PC-3 (cell line): ENCODE measurements at places on chromosomes 4 and X. TPM values are rescaled to one million over a fixed set of nuclear protein-coding genes. Genes with fewer than 3 reads are reported as not detected.

Gene EMCN
- total RNA-seq, result not detected in 2 replicates

Gene SRPK3
- total RNA-seq, result 0.40 and 1.5 TPM in 2 replicates

Gene CLOCK
- 36.3 and 39.7 TPM in 2 replicates for total RNA-seq

Gene TMSB4X
- total RNA-seq, result 1,640 and 2,159 TPM in 2 replicates

Gene TCEAL6
- total RNA-seq, result not detected in 2 replicates

Gene CYLC1
- total RNA-seq, result not detected in 2 replicates

Gene HMX1
- total RNA-seq, result not detected in 2 replicates

Gene TMPRSS11F
- total RNA-seq, result not detected in 2 replicates

Gene F9
- total RNA-seq, result not detected in 2 replicates

Gene LPAR4
- 1.9 TPM in 1 of 2 replicates, not detected in the other for total RNA-seq

Gene PCDH7
- total RNA-seq, result 1.8 and 1.9 TPM in 2 replicates

Gene CENPI
- 28.9 and 34.7 TPM in 2 replicates for total RNA-seq

Gene HDAC6
- total RNA-seq, result 58.0 and 61.7 TPM in 2 replicates

Gene TENM3
- 0.87 and 5.4 TPM in 2 replicates for total RNA-seq

DNA sequence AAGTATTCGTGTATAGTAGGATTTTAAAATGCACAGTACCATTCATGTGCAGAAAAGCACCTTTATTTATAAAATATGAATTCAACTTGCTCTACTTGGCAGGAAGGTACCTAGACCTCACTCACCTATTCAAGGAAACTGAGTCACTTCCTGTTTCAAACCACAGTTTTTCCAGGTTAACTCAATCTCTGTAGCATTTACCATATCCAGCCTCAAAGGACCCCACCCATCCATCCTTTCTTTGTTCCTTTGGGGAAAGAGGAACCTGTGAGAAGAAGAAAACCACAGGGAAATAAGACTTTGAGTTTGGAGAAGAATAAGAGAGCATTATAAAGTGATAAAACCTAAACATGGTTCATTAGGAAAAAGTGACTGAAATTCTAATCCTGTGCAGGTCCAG lies 250.7 kb downstream of the CBR4 start:
- no peak for DNase-seq

GRCh38 chr4:35464964-35465528 lies 779.3 kb downstream of the ARAP2 start:
- no peak for DNase-seq

DNA sequence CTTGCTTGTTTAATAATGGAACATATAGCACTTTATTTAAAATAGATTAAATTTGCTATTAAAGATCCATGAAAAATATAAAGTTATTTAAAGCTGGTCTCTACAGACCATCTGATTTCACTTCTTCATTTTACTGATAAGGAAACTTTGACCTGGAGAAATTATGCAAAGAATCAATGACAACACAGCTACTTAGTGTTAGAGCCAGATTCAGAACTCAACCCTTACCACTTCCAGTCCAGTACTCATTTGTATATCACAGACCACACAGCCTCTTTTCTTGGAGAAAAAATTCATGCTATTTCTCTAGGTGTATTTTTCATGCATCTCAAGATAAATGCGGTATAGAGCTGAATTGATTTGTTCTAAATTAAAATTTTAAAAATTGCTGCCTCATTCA lies 34.0 kb downstream of the WDFY3 start:
- no peak for DNase-seq

GRCh38 chr4:95513022-95513421 lies 35.8 kb downstream of the UNC5C start:
- no peak for DNase-seq

DNA sequence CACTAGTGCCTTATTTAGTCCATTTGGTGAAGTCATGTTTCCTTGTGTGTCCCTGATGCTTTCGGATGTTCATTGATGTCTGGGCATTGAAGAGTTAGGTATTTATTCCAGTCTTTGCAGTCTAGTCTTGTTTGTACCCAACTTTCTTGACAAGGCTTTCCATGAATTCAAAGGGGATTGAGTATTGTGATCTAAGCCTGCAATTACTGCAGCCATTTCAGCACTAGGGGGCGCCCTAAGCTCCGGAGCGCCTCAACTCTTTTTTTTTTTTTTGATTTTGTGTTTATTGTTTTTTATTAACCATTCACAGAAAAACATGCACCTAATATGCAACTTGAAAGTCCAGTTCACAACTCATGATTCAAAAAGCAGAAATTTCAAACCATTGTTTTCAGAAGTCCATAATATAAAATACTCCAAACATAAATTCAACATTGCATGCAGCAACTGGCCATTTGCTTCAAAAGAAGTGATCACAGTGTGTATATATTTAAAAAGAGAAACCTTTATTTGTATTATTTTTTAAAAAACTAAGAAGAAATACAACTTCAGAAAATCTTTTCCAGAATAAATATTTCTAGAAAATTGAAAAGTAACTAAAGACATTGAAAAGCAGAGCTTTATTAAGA lies 59.2 kb downstream of the PTPN13 start:
- DNase-seq, result peak; percentile 34

- no peak for DNase-seq
Measured at GRCh38 chr4:39004758-39005157, 27.5 kb downstream of the TMEM156 start.

DNA sequence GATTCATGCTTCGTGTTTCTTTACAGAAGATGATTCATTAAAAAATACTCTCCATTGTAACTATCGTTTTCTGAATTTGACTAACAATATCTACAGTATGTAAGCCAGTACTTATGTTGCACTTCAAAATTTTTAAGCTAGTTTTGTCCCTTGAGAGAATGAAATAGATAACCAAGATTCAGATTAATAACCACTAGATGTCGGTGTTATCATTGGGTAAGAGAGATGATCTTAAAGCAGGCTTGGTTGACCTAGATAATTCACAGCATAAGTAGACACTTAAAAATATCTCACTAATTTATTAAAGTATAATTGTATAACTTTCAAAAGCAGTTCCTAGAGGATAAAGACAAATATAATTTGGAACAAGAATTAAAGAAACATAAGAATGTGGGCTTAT lies 430.9 kb downstream of the C4orf33 start:
- DNase-seq, result peak; percentile 37

DNA sequence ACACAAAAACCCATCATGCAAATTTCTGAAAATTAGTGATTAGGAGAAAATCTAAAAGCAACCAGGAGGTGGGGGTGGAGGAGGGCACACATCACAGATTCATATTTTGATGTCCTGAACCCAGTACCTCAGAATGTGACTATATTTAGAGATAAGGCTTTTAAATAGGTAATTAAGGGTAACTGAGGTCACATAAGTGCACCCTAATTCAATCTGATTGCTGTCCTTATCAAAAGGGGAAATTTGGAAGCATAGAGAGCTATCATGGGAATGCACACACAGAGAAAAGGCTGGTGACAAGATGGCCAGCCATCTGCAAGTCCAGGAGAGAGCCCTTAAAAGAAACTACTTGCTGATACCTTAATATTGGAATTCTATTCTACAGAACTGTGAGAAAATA lies 281.8 kb upstream of the UGT8 start:
- DNase-seq, result no peak

- DNase-seq, result no peak
Measured at GRCh38 chr4:151174784-151175183, 75.4 kb downstream of the RPS3A start.

DNA sequence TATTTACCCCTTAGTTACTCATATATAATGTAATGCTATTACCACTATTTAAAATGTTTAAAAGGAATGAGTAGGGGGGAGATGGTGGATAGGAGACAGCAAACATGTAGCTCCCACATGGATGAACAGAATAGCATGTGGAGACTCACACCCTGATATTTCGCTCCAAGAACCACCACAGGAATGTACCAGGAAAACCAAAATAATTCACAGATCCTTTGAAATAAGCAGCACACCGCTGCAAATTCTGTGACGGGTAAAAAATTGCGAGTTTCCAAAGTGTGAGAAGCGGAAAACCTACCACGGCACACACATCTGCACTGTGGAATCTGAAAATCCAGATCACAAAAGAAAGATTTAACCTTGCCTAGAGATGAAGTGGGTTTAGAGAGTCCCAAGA lies 428.2 kb downstream of the TLL1 start:
- no peak for DNase-seq

- no peak for DNase-seq
Measured at GRCh38 chr4:76943790-76944189, 5.8 kb upstream of the SEPTIN11 start.

- DNase-seq, result peak; percentile 39
Measured at GRCh38 chrX:109635146-109635545, 10.2 kb upstream of the KCNE5 start.

GRCh38 chrX:95622200-95622599 lies 1062.4 kb upstream of the DIAPH2 start:
- DNase-seq, result no peak

- DNase-seq, result no peak
Measured at GRCh38 chr4:35710343-35710742, 534.0 kb downstream of the ARAP2 start.

DNA sequence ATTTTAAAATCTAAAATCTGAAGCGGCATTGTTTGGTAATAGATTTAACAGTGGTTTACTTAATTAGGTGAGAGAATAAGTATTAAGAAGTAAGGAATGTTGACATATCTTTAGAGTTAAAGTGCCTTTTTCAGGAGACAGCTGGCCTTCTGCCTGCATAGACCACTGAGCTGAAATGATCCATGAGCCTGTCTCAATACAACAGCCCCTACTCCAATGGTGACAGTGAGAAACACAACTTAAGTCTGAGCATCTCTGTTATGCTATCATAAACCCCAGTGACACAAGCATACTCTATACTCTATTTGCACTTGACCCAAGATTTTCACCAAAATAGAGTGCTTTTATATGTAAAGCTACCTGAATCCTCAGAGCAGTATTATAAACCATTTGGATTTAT lies 137.9 kb downstream of the GRIA2 start:
- no peak for DNase-seq

GRCh38 chr4:860561-860960 lies 34.6 kb upstream of the CPLX1 start:
- DNase-seq, result no peak

- DNase-seq, result peak; percentile 66
Measured at GRCh38 chr4:17448689-17449088, 63.2 kb downstream of the QDPR start.

GRCh38 chr4:4890574-4891255 lies 31.2 kb downstream of the MSX1 start:
- DNase-seq, result no peak

- peak; percentile 24 for DNase-seq
Measured at GRCh38 chrX:84634201-84634782, 132.0 kb upstream of the HDX start.

DNA sequence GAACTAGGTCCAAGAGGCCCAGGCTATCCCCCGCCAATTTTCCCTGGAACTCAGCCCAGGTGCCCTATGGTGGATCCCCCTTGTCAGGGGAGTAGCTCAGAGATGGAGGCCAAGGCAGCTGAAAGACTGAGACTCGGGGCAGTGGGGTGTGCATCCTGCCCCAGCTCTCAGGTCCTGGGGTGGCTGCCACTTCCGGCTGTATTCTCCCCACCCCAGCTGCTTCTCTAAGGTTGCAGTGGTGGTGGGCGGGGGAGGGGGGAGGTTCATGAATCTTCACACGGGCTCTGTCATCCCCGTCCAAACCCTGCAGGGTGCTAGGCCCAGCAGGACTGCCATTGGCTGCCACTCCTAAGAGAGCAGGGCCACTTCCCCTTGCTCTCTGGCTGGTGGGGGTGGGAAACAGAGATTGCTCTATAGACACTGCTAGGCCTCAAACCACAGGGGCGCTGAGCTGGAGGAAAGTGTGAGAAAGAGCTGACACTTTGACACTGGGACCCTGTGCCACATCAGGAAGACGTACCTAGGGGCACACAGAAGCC lies 1.5 kb downstream of the SASH3 start:
- DNase-seq, result no peak

DNA sequence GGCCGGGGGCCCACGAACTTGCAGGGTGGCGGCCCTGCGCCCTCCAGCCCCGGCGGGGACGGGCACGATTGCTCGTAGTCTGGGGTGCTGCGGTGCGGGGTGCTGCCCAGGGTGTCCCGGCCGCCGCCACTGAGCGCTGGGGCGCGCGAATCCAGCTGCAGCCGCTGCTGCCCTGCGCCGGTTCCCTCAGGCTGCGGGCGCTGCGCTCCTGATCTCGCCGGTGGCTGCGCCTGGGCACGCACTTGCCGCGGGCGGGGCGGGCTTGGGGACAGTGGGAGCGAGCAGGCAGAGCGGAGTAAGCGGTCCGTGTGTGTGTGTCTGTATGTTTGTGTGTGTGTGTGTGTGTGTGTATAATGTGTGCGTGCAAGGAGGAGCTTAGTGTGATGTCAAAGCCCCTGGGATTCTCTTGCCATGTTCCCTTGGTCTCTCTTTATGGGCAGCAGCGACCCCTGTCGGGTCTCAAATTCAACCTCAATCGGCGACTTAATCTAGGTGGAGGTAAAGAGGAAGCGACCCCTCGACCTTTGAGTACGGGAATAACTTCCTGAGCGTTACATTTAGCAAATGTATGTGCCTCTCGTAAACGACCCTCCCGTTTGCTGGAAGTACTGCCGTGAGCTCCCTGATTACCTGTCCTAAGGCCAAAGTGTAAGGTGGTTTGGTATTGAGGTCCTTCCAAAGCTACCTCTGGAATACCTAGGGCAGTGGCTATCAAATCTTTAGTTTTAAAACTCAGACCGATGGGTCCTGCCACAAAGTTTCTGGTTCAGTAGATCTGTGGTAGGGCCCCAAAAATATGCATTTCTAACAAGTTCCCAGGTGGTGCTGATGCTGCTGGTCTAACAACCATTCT lies at the start of gene RNF150:
RNF150 (minus strand) TSS at position 324 of the 853 bp plus-strand sequence.
- peak; percentile 79 for DNase-seq

DNA sequence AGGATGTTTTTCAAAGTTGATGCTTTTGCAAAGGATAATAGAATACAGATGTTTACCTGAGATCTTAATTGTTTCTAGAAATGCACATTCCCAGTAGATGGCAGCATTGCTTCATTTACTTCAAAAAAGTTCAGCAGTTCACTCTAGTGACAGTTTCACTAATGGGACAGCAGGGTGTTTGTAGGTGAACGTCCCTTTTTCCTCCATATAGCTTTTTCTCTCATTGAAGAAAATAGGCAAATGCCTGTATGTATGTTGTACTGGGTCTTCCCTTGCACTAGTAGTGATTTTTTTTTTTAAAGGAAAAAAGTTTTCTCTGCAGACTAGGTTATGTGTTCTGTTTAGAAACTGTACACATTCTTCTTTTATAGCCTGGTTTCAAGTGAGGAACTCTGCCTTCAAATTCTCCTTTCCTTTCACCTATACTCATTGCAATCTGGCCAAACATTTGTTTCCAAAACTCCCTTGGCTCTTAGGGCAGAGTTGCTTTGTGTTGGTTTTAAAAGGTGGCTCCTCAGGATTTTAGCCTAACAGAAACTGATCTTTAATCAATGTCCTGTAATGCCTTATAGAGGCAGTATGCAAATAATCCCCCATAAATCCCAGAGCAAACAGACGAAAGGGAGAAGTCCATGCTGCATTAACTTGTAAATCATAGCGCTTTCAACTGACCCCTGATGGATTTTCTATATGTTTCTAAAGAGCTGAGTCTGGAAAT lies 86.3 kb downstream of the EGF start:
- DNase-seq, result peak; percentile 75

DNA sequence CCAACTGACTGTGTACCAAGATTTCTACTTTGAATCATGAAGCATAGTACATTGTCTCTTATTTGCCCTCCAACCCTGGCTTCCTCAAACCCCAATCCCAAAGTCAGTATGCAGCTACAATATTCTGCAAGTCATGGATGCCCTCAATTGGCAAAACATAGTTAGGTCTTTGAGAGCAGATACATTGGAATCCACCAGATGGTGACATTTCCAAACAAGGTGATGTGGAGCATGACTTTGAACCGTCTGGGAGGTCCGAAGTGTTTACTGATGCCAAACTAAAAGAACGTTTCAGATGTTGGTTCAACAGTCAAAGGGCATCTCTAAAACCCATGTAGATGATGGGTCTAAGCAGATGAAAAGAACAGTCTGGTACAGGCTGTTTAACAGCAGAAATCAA lies 43.7 kb upstream of the FRMD7 start:
- no peak for DNase-seq
